ENCODE measurements at places on chromosomes 4 and X. TPM values are rescaled to one million over a fixed set of nuclear protein-coding genes. Genes with fewer than 3 reads are reported as not detected.

DNA sequence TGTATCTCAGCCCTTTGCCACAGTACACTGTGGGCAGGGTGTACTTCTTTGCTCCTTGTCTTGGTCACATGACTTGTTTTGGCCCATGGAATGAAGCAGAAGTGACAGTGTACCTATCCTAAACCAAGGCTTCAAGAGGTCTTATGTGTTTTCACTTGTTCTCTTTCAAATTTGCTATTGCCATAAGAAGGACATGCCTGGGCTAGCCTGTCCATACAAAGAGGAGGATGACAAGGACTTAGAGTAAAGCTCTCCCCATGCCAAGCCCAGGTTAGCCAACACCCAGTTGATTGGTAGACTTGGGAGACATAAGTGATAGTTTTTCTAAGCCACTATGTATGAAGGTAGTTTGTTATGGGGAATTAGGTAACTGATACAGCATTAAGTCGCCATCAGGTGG, 141.1 kb upstream of the MID1 start:
- no peak for DNase-seq
- H3K27ac ChIP-seq, result no peak overlapping the region
- H3K27me3 ChIP-seq, result no peaks in the 10 kb centered on the region
- H3K4me3 ChIP-seq, result no peak overlapping the region

Gene RPL36A
- total RNA-seq, result 347 TPM

GRCh38 chr4:1805493-1806222, 12.6 kb downstream of the FGFR3 start:
- H3K4me1 ChIP-seq, result no peaks in the 10 kb centered on the region
- H3K27ac ChIP-seq, result no peak overlapping the region
- no peaks in the 10 kb centered on the region for H3K27me3 ChIP-seq

Gene SPANXA1
- total RNA-seq, result not detected

- no peak overlapping the region for H3K27ac ChIP-seq
- H3K4me1 ChIP-seq, result no peaks in the 10 kb centered on the region
- no peak overlapping the region for H3K4me3 ChIP-seq
- H3K27me3 ChIP-seq, result no peaks in the 10 kb centered on the region
- DNase-seq, result no peak
- peaks cover 25% of the 10 kb centered on the region for H3K36me3 ChIP-seq
These were observed 76.8 kb downstream of the GPR143 start for GRCh38 chrX:9688833-9689232.

DNA sequence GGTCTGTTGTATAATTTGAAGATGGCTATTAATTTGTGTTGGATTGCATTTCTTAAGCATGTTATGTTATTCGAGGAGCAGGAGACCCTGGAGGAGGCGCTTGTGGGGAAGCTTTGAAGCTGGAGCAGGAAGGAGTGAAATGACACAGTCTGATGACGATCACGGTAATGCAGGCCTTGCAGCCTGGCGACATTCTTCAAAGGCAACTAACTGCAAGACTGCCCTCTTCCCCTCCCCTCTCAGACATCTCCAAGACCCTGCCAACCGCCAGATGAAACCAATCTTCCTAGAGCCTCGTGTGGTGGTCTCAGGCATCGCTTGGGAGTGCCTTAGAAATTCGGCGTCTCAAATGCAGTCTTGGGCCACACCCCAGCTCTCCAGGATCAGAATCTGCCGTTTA, 16.1 kb downstream of the CLCN4 start:
- DNase-seq, result no peak
- peaks cover 11% of the 10 kb centered on the region for H3K4me1 ChIP-seq
- H3K36me3 ChIP-seq, result peaks cover 7% of the 10 kb centered on the region
- no peaks in the 10 kb centered on the region for H3K27me3 ChIP-seq
- H3K27ac ChIP-seq, result no peak overlapping the region

DNA sequence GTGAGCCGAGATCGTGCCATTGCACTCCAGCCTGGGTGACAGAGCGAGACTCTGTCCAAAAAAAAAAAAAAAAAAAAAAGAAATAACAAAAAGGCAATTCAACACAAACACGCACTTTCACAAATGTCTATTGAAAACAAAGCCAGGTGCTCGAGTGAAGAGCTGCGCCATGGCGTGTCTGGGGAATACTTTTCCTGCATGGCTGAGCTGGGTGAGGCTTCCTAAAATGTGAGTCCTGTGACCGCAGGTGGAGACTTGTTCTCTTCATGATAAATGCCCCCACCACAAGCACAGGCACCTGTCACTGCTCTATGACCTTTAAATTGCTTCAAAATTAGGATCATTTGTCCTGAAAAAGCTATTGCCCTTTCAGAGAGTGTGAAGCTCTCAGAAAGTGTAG, 4.0 kb upstream of the ABLIM2 start:
- DNase-seq, result no peak
- no peak overlapping the region for H3K27ac ChIP-seq
- no peaks in the 10 kb centered on the region for H3K36me3 ChIP-seq
- peaks cover 16% of the 10 kb centered on the region for H3K27me3 ChIP-seq
- no peak overlapping the region for H3K4me3 ChIP-seq
- H3K4me1 ChIP-seq, result peaks cover 16% of the 10 kb centered on the region

GRCh38 chrX:12985331-12985730, 10.4 kb downstream of the TMSB4X start:
- H3K4me3 ChIP-seq, result no peak overlapping the region
- H3K36me3 ChIP-seq, result peaks cover 15% of the 10 kb centered on the region
- peaks cover 21% of the 10 kb centered on the region for H3K4me1 ChIP-seq
- DNase-seq, result no peak

GRCh38 chrX:2889045-2889605, 40.0 kb downstream of the ARSD start:
- DNase-seq, result no peak
- H3K27ac ChIP-seq, result peak overlapping the region; percentile 30
- peaks cover 29% of the 10 kb centered on the region for H3K4me1 ChIP-seq

Gene GLUD2
- 6.5 TPM for total RNA-seq

Gene FDCSP
- total RNA-seq, result not detected

GRCh38 chr4:161881370-161881769, 282.4 kb downstream of the FSTL5 start:
- no peak overlapping the region for H3K27ac ChIP-seq
- H3K27me3 ChIP-seq, result no peaks in the 10 kb centered on the region
- H3K4me1 ChIP-seq, result no peaks in the 10 kb centered on the region

Data from neural crest cell (in vitro differentiated cells).